Fibroblast of villous mesenchyme (primary cell): ENCODE measurements at places on chromosomes 2 and 18. TPM values are rescaled to one million over a fixed set of nuclear protein-coding genes. Genes with fewer than 3 reads are reported as not detected.

- no peak for DNase-seq
These were observed 39.8 kb downstream of the TSHZ1 start for GRCh38 chr18:75250471-75250821.

GRCh38 chr2:11534071-11534745 lies 363 bp downstream of the GREB1 start:
- DNase-seq = no peak

- peak; percentile 53 for DNase-seq
These were observed 38.5 kb downstream of the LPIN1 start for GRCh38 chr2:11784747-11785610.

DNA sequence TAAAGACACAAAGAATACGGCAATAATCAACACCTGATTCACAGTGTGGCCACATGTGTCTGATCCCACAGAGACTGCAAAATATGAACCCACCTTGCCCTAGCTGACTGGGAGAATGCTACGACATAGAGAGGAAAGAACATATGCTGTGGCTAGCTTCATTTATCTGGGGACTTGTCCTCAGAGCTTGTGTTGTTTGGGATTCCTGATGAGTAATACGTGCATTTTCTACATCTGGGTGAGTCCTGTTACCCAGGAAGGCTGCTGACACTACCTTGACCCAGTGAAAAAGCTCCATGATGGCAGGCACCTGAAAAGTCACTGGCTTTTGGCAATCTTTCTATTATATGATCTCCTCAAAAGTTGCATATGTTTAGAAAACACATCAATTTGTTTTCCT lies 427.7 kb upstream of the LYPD1 start:
- DNase-seq = peak; percentile 61

GRCh38 chr2:8539743-8540551 lies 141.9 kb upstream of the ID2 start:
- DNase-seq = no peak

- DNase-seq = no peak
These were observed 36.2 kb downstream of the PDIA6 start for GRCh38 chr2:10776231-10776977.

Gene ARMC9
- 189 and 260 TPM in 2 replicates for total RNA-seq

DNA sequence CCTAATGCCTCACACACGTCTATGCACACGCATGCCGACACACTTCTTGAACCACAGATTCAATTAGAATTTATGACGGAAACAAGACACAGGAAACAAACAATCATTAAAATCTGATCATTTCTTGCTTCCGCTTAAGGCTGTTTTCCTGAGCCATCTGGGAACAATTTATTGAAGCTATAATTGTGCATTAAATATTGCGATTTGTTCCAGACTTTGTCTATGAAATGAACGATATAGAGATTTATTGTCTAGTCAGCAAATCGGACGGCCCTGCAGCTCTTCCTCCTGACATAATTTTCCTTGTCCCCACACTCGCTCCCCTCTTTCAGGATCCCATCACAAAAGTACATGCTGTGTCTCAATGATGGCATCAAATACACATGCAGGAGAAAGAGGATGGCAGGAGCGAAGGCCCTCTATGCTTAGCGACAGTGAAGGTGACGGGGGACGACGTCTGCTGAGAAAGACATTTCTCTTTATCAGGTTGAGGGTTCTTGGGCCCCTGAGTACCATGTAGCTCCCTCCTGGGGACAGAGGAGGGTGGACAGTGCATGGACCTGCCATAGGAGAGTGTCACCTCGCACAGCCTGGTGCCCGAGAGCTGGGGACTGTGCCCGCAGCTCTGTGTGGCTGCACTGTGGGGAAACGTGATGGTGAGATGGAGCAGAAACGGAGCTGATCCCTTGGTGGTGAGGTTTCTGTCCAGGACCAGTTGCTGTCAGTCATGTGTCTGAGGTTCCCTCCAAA lies 157.3 kb downstream of the ACKR3 start:
- no peak for DNase-seq

DNA sequence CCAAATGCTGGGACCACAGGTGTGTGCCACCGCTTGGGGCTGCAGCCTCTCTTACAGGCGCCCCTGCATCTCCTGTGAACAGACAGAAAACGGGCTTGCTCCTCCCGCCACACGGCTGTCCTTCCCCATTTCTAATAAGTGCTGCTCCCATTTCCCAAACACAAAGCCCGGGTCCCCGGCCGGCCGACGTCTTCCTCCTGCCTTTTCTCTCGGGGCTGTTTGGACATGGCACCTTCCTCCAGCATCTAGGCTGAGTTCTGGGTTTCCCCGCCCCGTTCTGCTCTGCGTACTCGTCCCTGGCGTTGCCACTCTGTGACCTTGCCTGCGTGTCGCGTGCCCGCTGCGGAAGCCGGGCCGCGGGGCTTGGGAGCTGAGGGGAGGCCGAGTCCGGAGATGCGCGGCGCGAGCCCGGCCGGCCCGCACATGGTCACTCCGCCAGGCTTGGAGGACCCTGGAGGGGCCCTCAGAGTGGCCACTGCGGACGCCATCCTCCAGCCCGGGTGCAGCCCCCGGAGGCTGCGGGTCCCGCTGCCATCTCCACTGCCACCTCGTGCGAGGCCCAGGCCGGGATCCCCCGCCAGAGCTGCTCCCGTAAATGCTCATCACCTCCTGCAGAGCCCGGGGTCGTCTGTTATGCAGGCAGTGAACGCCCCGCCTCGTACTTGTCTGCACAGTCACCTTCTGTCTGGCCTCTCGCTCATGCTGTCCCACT lies 26.3 kb downstream of the PRELID3A start:
- no peak for DNase-seq

GRCh38 chr2:236986524-236987330 lies 99.0 kb upstream of the COPS8 start:
- DNase-seq = no peak

GRCh38 chr18:47709556-47709955 lies 220.9 kb downstream of the SMAD2 start:
- no peak for DNase-seq

Gene STPG4
- 0.64 and 2.2 TPM in 2 replicates for total RNA-seq
